ENCODE measurements at places on chromosomes 5 and 9. TPM values are rescaled to one million over a fixed set of nuclear protein-coding genes. Genes with fewer than 3 reads are reported as not detected.

Gene FOXI1
- not detected for total RNA-seq

Gene GABBR2
- 0.12 TPM for total RNA-seq

Gene CCL27
- total RNA-seq, result not detected

Gene FBXL17
- total RNA-seq, result 9.0 TPM

Gene TLX3
- not detected for total RNA-seq

Gene SCGB3A2
- total RNA-seq, result not detected
